Stimulated activated CD8-positive, alpha-beta memory T cell treated with anti-CD3 and anti-CD28 coated beads, Interleukin-7, amount 100 ng/mL, for 24 hours (primary cell): ENCODE measurements at places on chromosomes 2 and 18.

DNA sequence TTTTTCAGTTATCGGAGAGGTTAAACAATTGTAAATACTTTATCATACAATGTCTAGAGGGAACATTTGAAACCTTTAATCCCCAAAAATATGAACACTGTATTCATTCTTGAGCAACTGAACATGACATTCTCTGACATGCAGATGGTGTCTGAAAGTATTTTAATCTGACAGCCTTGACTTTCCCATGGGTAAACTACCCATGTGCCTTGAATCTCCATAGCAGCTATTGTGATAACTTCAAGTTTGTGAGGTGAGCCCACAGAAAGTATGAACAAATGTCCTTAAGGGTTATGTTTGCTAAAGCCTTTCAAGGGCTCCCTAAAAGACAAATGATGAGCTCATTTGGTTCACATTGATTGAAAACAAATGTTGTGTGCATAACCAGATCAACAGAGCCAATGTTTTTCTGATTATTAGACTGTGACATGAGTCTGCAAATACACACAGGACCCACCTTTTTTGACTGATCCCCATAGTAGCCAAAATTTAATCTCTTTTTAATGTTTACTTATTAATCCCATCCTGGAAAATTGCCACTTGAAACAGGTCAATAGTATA, 1326.0 kb downstream of the LRP1B start:
- DNase-seq, result no peak

DNA sequence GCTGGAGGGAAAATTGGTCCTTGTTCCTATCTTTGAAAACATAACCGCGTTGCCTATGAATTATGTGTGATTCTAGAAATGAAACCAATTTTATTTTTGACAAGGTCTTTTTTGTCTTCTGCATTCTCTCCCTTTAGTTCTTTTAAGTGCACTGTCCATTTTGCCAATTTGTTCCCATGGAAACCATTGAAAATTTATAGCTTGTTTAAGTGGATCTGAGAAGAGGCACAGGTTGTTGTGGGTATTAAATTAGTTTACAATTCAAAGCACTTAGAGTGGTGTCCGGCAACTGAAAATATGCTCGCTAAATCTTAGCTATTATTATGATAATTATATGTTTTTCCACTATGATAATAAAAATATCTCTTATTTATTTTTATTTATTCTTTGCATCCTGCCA, 107.5 kb upstream of the FSHR start:
- no peak for DNase-seq

DNA sequence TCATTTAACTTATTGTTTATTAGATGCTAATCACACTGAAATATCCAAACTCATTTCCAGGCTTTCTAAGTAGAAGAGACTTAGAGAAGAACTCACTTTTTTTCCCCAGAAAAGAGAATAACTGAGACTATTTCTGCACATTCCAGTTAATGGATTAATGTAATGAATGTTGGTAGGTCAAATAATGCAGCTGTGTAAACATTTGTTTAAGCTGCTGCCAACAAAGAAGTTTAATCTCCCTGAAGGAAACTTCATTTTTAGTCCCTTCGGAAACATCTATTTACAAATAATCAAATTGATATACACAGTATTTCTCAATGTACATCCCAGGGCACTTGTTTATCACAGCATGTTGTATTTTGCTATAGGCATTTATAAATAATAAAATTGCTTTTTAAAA, 126.9 kb downstream of the KCNS3 start:
- DNase-seq, result no peak

DNA sequence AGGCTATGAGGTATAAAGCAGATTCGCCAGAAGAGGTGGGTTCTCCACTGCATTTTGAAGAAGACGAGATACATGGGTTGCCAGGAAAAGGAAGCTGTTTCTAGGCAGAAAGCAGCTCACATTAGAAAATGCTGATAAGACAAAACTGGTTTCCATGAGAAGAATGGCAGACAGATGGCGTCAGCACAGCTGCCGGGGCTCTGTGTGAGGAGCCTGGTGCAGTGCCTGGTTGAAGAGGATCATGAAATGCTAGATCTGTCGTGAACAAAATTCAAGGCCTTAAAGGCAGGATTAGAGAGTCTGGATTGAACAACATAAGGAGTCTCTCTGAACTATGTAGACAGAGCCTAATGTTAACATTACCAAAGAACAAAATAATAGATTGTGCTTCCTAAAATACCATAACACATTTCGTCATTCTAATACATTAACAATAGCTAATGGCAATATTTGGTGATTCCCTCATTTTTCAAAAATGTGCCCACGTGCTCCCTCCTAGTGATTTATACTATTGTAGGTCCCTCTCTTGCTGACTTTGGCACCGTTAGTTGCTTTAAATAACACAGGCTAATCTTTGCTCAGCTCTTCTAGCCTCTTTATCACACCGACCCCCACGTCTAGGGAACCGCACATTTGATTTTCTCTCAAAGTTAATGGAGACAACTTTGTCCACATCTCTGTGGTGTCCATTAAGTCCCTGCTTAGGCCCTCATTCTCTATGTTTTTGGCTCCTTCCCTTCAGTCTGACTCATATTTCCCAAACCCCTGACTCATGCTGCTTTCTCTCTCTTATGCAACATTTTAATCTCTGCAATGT, 38.2 kb downstream of the EFEMP1 start:
- no peak for DNase-seq

- no peak for DNase-seq
Observed at GRCh38 chr2:166092889-166093288, 34.9 kb downstream of the SCN1A start.
